ENCODE measurements at places on chromosomes 1 and 21.

DNA sequence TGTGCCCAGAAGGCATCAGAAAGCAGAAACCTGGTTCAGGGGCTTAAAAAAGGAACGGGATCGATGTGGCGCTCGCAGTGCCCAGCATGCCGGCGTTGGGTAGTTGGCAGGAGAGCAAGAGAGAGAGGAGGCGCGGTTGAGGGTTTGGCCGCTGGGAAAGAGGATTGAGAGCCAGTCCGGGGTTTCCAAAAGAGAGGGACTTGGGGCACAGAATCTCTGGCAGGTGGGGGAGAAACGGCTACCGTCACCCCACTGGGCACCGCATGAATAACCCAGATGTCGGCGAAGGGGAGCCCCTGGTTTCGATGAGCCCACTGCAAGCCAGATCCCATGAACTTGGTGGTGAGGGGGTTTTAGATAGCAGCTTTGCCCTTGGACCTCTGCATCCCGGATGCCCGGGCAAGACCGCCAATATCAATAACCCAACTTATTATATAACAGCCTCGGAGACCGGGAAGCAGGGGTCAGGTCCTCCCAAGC lies 60.4 kb upstream of the ACOT11 start:
- DNase-seq: no peak

DNA sequence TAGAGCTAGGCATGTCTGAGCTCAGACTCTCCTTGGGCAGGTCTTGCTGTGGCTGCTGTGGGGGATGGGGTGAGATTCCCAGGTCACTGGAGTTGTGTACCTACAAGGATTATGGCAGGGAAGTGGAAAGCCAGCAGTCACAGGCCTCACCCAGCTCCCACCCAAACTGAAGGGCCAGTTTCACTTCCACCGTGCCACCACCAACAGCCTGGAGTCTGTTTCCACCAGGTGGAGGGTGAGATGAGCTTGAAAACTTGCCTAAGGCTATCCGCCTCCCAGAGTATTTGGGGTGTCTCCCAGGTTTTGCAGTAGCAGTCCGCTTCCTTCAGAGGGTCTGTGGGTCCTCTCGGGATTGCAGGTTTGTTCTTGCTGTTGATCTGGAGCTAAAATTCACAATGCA lies 327.7 kb downstream of the PTPRC start:
- DNase-seq: no peak

DNA sequence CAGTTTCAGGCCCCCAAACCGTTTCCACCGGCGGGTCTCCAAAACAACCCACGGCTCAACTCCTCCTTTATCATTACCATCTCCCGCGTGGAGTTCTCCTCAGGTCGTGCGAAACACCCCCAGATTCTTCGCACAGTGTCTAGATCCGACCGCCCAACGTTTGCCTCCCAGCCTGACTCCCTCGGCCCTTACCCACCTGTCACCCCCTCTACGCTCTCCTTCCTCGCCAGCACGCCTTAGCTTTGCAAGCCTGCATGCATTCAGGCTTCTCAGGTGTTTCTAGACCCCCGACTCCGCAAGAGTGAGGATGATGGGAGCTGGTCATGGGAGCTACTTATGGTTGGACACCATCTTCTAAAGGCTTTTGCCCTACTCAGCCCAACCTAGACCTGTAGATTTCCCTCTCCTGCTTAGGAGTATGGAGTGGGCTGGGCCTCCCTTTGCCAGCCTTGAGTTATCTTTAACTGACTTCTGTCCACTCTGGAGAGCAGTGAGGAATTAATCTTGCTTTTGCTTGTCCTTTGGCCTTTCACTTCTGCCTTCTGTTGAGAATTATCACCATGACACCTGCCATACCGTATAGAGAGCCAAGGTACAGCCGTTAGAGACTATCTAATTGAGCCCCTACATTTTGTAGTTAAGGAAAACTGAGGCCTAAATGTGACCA lies 865 bp downstream of the ATP5IF1 start:
- no peak for DNase-seq

- DNase-seq: no peak
These were observed 899 bp downstream of the OPRD1 start for GRCh38 chr1:28812669-28813468.

- no peak for DNase-seq
These were observed 15.7 kb upstream of the WDTC1 start for GRCh38 chr1:27218736-27219135.

GRCh38 chr1:165844114-165844798 lies 16.8 kb downstream of the UCK2 start:
- no peak for DNase-seq

DNA sequence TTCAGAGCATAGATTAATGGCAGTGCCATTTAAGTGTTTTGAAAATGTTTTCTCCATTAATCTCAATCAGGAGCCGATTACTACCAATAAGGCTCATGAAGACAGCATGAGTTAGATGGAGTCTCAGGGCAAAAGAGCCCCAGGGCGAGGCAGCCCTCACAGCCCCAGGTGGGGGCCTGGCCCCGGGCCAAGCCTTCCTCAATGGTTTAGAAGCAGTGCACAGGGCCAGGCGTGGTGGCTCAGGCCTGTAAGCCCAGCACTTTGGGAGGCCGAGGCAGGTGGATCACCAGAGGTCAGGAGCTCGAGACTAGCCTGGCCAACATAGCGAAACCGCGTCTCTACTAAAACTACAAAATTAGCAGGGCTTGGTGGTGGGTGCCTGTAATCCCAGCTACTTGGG lies 348.1 kb upstream of the VAMP3 start:
- no peak for DNase-seq

DNA sequence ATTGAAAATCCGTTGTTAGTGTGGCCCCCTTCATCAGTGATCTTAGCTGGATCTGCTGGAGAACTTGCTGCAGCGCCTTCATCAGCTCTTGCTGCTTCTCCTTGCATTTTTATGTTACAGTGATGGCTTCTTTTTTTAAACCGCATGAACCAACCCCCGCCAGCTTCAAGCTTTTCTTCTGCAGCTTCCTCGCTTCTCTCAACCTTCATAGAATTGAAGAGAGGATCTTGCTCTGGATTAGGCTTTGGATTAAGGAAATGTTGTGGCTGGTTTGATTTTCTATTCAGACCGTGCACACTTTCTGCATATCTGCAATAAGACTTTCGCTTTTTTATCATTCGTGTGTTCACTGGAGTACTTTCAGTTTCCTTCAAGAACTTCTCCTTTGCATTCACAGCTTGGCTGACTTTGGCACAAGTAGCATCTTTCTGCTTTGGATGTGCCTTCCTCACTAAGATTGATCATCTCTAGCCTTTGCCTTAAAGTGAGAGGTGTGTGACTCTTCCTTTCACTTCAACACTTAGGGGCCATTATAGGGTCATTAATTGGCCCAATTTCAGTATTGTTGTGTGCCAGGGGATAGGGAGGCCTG lies 13.1 kb downstream of the RNF187 start:
- no peak for DNase-seq

- no peak for DNase-seq
These were observed 418 bp downstream of the IFI44L start for GRCh38 chr1:78620666-78621065.

GRCh38 chr1:29467989-29468900 lies 231.9 kb downstream of the PTPRU start:
- DNase-seq: no peak

- DNase-seq: peak; percentile 63
These were observed 19.2 kb upstream of the PTTG1IP start for GRCh38 chr21:44892536-44893277.

- no peak for DNase-seq
These were observed 3.9 kb downstream of the KDF1 start for GRCh38 chr1:26956321-26956720.

GRCh38 chr1:169708647-169709046 lies 2.8 kb downstream of the SELL start:
- no peak for DNase-seq

DNA sequence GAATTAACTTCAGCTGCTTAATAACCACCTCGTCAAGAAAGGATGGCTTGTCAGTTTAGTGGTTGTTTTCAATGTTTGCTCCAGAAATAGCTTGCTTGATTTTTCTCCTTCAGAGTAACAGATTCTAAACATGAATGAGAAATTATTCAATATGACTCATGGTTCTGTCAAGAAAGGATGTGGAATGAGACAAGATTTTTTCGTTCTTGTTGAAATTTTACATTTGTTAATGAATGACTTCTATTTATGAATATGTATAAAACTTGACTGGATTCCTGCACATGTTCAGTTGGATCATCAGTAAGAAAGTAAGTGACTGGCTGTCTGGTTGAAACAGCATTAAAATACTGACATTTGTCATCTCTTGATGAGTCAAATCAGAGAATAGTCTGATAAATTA lies 38.3 kb downstream of the IFI44 start:
- peak; percentile 20 for DNase-seq

DNA sequence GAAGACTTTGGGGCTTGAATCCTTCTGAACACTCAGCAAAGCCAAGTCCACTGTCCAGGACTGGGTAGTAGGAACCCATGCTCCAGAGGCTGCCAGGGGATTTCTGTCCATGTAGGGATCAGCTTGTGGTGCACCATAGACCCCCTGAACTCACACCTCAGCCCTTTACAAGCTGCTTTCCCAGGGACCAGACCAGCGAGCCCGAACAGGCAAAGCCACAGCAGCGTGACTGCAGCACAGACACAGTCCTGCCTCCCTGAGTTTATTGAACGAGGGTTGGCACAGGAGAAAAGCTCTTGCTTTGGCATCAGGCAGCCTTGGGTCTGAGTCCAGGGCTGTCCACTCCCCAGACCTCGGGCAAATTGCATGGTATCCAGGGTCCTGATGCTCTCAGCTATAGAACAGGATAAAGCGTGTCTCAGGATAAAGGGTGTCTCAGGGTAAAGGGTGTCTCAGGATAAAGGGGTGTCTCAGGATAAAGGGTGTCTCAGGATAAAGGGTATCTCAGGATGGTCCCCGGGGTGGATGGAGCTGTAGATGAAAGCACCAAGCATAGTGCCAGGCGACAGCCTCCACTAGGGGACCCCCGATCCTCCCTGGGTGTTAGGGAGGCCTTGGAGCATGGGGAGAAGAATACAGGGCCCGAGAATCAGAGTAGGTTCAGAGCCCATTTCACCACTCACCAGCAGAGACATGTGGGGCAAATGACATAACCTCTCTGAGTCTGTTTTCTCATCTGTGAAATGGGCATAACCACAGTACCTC lies 648.8 kb downstream of the NPHP4 start:
- DNase-seq: no peak

DNA sequence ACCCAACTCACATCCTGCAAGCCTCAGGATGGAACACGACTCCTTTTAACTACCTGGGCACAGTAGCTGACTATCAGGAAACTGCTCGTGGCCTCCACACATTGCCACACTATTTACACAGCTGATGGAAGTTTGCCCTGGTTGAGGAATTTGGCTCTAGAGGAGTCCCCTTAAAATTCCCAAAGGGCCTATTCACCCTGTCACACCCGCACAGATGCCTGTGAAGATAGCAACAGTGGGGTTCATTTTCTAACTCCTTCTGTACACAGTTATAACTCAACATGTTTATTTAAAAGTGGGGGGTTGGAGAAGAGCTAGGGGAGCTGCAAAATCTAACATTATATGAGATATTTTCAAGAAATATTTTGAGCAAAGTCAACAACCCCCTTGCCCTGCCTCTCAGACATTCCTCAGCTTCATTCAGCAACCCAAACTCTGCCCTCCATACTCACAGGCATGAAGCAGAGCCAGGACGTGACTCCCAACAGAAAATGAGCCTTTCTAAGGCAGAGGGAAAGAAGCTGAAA lies 35.8 kb upstream of the CCN1 start:
- DNase-seq: peak; percentile 46

DNA sequence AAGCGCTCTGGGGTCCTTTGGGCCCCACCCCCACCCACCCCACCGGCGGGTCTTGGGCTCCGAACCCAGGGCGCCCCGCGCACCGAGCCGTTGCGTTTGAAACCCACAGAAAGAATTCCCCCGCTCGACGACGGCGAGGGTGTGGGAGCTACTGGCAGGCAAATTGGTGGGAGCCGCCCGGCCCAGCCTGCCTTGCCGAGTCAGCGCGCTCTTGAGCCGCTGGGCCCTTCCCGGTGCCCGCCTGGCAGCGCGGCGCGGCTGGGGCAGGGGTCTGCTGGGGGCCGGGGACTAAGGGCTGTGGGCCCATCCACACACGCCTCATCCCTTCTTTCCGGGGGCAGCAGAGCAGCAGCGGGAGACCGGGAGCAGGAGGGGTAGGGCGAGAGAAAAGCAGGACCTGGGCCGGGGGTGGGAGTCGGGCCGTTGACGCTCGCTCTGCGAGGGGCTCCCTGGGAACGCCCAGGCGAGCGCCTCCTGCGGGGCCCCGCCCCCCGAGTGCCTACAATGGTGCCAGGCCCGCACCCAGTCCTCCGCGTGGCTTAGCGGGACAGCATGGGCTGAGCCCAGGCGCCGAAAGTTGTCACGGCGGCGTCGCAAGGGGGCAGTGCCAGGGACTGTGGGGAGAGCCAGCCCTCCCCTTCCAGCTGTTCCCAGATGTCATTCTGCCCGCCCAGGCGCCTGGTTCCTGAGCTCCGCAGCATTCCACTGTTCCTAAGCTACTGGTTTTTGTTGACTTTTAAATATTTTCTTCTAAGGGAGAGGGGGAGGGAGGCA lies at the start of gene C1orf94:
Gene C1orf94, plus strand, starts transcription at position 78 of the 774 bp plus-strand sequence. CDS start 883 bp downstream, outside the sequence.
- DNase-seq: no peak

- DNase-seq: peak; percentile 63
These were observed 68.3 kb upstream of the TARDBP start for GRCh38 chr1:10943991-10944730.

GRCh38 chr1:117760485-117760884 lies 154.6 kb downstream of the TENT5C start:
- DNase-seq: peak; percentile 11

- DNase-seq: peak; percentile 24
These were observed 20.1 kb downstream of the URB1 start for GRCh38 chr21:32372755-32373154.

DNA sequence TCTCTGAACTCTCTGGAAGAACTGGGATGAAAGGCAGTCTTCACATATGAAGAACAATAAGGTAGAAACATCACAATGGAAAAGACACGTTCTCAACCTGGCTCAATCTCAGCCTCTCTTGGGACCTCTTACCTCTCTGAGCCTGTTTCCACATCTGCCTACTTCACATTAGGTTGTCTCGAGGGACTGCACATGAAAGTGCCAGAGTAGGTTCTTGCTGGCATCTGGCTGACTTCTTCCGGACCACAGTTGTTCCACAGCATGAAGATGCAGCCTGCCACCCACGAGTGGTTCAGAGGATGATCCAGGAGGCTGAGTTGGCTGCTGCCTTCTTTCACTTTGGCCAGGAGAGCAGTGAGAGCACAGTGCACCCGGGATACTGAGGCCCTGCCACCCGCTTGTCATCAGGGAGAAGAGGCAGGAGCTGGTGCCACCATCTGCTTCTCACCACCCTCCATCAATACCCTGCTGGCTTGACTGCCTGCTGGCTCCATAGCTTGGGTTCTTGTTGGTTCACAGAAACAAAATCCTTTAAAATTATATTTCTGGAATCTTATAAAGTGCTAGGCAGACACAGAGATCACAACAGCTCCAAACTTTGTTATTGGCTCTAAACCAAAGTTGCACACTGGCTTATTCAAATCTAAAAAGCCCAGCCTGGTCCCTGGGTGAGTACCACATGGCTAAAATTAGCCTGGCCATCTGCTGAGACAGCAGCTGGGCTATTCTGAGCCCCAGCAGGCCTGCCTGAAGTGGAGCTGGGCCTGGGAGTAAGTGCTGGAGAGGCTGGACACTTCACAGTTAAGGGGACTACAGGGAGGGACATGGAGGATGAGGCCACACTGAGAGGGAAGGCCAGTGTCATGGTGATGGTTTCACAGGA lies 46.9 kb upstream of the LIN9 start:
- no peak for DNase-seq

Data from fibroblast of the aortic adventitia (primary cell).